ENCODE measurements at places on chromosomes 16 and 17.

DNA sequence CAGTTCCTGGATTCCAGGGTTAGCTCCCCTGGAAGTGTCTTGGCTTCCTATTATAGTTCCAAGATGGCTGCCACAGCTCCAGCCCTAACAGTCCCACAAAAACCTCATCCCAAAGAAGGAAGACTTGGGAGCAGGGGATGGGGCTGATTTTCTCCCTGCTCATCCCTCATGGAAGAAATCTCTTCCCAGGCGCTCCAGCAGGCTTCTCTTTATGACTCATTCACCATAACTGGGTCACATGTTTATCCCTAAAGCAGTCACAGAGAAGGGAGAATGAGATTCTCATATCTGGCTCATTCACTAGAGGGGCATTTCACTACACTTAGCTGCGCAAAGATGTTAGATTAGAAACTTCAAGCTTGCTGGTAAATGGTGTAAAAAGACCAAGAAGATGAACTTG lies 206.5 kb upstream of the IRX3 start:
- DNase-seq, result peak; percentile 68

DNA sequence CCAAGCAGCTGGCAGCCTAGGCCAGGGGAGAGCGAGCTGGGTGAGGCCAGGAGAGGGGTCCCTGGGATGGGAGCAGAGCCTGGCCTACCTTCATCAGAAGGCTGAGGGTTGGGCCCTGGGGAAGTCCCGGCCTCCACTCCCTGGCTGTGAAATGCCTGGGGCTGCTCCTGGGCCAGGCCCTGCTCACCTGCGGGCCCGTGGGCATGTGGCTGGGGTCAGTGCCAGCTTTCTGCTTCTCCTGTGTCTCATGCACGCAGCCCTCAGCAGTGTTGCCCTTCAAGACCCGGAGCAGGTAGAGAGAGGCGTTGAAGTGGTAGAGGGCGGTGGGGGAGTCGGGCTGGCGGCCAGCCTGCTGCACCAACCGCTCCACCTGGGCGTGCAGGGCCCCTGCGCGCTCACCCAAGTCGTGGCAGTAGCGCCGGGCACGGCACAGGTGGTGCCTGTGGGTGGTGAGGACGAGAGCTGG lies 12.4 kb downstream of the MYBBP1A start:
- DNase-seq, result no peak

DNA sequence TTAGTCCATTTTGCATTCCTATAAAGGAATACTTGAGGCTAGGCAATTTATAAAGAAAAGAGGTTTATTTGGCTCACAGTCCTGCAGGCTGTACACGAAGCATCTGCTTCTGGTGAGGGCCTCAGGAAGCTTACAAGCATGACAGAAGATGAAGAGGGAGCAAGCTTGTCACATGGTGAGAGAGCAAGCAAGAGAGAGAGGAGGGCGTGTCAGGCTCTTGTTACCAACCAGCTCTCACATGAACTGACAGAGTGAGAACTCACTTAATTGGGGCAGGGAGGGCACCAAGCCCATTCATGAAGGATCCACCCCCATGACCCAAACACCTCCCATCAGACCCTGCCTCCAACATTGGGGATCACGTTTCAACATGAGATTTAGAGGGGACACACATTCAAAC lies 1.6 kb downstream of the CHCT1 start:
- no peak for DNase-seq

- DNase-seq, result peak; percentile 80
Observed at GRCh38 chr17:74454197-74455024, 12.0 kb upstream of the CD300A start.

DNA sequence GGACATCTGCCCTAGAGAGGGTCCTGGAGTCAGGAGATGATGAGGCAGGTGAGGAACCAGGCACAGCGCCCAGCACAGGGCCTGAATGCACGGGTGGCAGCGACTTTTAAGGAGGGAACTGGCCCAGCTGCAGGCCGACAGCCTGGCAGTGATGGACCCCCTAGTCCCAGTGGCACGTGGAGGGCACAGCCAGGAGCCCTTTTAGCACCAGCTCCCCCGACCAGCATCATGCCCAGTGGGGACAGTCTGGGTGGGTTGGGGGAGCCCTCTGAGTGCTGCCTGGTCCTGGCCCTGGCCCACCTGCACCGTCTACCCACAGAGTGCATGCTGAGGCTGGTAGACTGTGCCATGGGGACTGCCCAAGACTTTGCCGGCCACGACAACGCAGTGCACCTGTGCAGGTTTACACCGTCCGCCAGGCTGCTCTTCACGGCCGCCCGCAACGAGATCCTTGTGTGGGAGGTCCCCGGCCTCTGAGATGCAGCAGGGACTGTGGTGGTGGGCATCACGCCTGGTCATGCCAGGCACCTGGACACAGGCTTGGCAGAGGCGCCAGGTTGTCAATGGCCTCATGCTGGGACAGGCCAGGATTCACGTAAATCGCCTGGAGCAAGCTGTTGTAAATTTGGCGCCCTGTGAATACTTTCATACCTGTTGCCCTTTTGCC lies 686 bp upstream of the RHOT2 start:
- DNase-seq, result no peak

DNA sequence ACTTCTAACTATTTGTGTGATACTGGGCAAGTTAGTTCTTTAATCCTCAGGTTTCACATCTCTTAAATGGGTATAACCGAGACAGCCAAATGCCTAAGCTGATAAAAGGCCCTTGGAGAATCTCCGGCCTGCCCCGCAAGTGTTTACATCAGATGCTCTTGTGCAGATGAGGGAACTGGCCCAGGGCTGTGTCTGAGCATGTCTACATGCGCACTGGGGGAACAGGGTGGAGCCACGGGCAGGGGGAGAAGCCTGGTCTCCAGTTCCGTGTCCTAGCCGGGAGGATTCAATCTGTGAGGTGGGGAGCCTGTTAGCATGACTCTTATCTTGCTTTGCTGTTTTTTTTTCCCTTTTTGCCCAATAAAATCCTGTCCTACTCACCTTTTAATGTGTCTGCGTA lies 222.9 kb downstream of the CDH8 start:
- no peak for DNase-seq

- no peak for DNase-seq
Observed at GRCh38 chr17:29906969-29907368, 23.1 kb downstream of the SSH2 start.
